Esophagus mucosa (tissue), 1 donor: ENCODE measurements at places on chromosomes 4 and X.
A peak's percentile ranks its signal among the peaks of the same experiment; 100 is the strongest.

GRCh38 chr4:173420324-173420752, 21.4 kb upstream of the SCRG1 start:
- peak; percentile 35 for ATAC-seq

GRCh38 chr4:38764277-38764676, 18.5 kb downstream of the TLR10 start:
- ATAC-seq: no peak

GRCh38 chr4:6267573-6267972, 2.1 kb upstream of the WFS1 start:
- no peak for ATAC-seq

GRCh38 chrX:109920325-109920724, 82.6 kb upstream of the TMEM164 start:
- no peak for ATAC-seq

DNA sequence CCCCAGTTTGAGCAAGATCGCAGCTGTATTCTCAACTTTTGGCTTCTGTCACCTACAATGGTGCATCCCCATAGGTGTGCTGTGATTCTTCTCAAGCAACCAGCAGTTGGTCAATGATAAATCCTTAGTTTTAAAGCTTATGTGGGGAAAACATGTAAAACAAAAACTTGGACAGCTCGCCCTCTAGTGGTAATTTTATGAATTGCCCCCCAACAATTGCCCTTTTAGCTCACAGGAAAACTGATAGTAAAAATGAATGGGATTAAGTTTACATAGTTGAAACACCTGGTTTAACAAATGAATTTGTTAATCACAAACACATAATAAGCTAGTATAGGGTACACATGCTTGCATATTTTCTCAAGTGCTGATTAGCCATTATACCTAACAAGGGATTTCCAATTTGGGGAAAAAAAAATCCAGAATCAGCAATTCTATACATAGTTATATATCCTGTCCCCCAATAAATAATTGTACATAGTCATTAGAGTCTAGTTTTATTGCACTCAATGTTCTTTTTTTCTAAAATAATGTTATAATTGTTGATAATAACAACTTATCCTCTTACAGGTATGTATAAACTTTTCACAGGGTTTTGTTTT, 30.1 kb downstream of the TEX13A start:
- ATAC-seq: no peak

- ATAC-seq: no peak
Observed at GRCh38 chrX:130607431-130607830, 205.6 kb downstream of the RBMX2 start.

GRCh38 chr4:110639207-110640090, 16.6 kb upstream of the PITX2 start:
- no peak for ATAC-seq

- ATAC-seq: peak; percentile 33
Observed at GRCh38 chrX:119871245-119871598, 311 bp downstream of the RNF113A start.

DNA sequence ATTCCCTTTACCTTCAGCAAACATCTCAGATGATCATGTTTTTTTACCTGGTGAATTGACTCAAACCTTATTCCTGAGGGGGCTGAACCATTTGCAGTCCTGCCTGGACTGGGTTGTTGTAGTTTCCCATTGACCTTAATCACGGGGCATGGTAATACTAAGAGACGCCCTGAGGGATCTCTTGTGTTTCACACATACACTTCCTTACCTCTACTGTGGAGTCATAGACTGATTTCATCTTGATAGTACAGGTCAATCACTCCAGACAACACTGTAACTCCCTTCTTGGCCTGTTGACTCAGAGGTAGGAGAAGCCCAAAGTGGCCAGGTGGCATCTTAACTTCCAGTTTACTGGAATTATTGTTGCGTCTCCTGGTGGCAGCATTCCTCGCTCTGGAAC, 1064.0 kb upstream of the PCDH10 start:
- no peak for ATAC-seq

- ATAC-seq: no peak
Observed at GRCh38 chr4:63361628-63362027, 1047.6 kb downstream of the TECRL start.

DNA sequence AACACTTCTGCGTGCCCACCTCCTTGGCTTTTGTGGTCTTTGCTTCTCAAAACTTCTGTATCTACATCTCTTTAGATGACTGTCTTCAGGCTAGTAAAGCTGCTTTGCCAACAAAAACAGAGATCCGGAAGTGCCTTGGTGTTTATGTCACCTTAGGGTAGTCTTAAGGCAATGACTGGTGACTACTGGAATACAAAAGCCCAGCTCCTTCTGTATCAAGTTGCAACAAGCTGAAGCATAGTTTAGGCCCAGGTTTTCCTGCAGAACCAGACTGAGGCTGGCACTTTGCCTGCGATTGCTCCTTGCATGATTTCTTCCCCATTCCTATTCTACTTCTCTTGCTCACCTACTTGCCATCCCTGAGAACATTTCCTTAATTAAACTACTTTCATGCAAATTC, 333.8 kb downstream of the DMD start:
- ATAC-seq: peak; percentile 87

DNA sequence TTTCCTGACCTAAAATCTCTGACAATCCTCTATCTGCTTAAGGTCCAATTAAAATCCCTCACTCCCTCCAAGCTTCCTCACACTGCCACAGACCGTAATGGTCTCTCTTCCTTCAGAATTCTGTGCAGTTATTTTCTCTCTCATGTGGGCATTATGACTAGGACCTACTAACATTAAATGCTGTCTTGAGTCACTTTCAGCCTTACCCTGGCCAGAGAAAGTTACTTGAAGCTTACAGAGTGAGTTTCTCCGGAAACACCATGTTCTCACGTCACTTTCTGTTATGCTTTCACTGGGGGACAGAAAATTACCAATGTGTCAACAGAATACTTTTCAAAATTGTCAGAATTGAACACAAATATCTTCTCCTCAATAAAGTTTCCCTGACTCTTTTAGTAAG, 271.8 kb downstream of the INPP4B start:
- no peak for ATAC-seq

GRCh38 chr4:37763831-37764230, 62.7 kb upstream of the PGM2 start:
- no peak for ATAC-seq

GRCh38 chrX:18194688-18195087, 26.0 kb downstream of the BEND2 start:
- ATAC-seq: no peak
